Stimulated activated CD8-positive, alpha-beta memory T cell treated with anti-CD3 and anti-CD28 coated beads, Interleukin-7, amount 100 ng/mL, for 1 hour (primary cell): ENCODE measurements at places on chromosomes 12 and 14.

DNA sequence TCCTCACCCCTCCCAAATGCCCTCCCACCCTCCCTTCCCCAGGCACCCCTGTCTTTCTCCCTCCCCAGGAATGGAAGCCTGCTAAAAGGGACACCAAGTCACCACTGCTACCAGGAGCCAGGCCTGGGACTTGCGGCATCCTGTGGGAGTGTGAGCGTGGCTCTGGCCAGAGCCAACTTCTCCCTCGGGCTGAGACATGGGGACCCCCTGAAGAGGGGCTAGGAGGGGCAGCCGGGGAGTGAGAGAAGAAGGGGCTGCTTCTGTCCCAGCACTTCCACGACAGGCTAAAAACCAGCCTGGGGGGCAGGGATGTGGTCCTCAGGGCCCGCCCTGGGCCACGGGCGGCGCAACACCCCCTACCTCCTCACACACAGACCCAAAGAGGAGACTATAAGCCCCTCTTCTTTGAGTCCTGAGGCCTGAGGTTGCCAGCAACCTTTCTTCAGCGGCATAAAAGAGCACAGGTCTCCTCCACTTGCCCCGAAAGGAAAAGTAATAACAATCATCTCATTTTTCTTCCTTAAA, 278.9 kb downstream of the DPF3 start:
- DNase-seq, result no peak

DNA sequence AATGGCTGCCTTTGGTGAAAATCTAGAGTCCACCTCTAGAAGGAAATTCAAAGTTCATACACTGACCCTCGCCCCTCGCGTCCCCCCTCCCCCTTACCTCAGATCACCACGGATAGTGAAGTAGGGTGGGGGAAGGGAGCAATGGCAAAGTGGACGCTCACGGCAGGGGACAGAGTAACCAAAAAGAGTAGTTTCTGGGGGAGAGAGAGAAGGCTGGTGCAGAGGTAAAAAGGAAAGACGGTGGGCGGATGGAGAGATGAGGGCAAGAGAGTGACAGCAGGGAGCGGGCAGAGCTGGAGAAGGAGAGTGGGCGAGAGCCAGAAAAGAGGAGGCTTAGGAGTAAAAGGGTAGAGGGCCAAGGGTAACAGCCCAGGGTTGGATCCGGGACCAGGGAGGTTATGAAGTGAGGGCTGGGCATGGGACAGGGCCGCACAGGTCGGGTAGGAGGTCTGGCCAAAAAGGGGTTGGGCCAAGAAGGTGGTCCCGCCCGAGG, 423 bp downstream of the ALDH6A1 start:
- no peak for DNase-seq

DNA sequence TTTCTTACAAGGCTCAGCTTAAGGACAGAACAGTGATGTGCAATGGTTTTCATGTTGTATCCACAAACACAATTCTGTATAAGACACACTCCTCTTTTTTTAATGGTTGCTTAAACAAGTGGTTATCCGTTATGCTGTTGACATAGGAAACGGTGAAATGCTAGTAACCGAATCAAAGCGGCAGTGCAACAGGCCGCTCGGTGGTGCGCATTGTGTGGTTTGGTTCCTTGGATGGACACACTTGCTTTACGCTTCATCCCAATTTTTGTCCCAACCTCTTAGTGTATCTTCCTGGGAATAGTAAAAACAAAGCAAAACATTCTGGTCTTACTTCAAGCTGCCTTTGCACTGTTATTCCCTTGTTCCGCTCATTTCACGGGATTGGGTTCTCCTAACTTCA, 650 bp upstream of the PTGER2 start:
- DNase-seq, result no peak

DNA sequence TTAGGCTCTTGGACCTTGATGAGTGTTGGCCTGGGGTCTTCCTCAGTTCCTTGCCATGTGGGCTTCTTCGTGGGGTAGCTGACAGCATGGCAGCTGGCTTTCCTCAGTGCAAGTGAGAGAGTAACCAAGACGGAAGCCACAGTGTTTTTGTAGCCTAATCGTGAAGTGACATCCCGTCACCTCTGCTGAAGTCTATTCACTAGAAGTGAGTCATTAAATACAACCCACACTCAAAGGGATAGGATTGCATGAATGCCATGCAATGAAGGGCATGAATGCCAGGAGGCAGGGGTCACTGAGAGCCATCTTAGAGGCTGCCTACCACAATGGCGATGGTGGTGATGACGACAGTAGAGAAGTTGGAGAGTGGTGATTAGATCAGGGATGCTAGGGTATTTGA, 13.5 kb upstream of the ASIC1 start:
- no peak for DNase-seq

GRCh38 chr12:73547421-73547820, 990.2 kb upstream of the ATXN7L3B start:
- DNase-seq, result no peak

DNA sequence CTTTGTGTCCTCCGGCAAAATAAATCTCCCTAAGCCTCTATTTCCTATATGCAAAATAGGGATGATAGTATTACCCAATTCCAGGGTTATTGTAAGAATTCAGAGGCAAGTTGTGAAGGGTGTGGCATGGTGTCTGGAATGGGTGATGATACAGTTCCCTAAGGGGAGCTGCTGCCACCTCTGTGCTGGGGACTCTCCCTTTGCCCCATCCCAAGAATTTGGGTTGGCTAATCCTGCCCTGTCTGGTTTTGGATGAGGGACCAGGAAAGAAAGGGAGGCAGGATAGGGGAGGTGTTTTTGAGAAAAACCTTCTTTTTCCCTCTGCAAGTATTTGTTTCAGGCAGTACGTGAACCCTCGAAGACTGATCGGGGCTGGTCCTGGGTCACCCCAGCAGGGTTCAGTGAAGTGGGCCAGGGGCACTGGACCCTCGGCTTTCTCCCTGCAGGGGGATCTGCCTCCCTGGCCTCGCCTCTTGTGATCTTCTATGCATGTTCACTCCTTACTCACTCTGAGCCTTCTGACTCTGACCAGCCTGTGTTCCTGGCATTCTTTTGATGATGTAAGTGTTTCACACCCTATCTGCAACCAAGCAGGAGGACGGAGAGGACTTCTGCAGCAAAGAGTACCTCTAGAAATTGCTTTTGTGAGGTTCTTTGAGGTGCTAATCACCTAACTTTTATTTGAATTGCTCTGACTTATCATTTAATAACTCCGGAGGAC, 60.8 kb downstream of the RASSF3 start:
- DNase-seq, result no peak

GRCh38 chr14:75023108-75023507, 20.4 kb downstream of the EIF2B2 start:
- no peak for DNase-seq

DNA sequence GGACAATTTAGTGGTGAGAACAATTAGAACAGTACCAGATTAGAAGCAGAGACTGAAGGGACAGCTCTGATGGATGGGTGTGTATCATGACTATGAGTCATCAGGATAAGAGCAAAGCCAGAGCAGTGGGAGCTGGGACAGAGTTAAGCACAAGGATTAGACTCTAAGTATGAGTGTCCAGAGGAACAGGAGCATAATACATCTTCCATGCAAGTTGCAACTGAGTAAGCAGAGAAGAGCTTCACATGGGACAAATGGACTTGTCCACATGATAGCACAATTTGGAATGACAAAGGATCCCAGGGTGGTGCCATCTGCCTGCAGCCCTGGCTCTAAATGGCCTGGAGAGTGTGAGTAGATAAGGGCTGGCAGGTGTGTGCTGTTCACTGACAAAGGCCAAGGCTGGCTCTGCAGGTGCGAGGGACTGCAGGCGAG, 226.4 kb upstream of the CAND1 start:
- DNase-seq, result no peak

GRCh38 chr12:93766796-93767523, 89.8 kb downstream of the CRADD start:
- DNase-seq, result no peak

DNA sequence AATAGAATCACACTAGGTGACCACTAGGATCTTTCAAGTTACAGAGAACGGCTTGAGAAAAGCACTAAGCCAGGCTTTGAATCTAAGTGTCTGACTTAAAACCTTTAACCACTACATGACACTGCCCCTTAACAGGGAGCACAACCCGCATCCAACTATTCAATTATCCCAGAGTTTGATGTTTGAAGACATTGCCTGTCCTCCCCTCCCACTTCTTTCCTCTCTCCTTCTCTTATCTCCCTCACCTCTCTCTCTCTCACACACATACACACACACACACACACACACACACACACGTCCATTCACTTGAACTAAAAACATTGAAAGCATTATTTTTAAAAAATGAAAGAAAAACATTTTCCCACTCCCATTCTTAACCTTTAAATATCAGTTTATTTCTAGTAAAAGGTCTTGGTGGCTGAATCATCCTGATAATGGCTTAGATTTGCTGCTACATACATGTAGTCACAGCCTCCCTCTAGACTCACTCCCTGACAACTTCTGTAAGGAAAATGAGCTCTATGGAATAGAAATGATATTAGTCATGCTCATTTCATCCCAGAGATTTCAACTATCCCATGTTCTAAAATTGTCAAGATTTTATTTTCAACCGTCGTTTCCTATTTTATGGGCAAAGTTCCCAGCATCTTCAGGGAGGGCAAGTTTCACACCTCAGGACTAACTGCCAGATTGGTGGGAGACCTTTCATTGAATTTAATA, 53.5 kb upstream of the RAP1B start:
- DNase-seq, result no peak

GRCh38 chr14:64450255-64450654, 15.0 kb upstream of the AKAP5 start:
- no peak for DNase-seq

DNA sequence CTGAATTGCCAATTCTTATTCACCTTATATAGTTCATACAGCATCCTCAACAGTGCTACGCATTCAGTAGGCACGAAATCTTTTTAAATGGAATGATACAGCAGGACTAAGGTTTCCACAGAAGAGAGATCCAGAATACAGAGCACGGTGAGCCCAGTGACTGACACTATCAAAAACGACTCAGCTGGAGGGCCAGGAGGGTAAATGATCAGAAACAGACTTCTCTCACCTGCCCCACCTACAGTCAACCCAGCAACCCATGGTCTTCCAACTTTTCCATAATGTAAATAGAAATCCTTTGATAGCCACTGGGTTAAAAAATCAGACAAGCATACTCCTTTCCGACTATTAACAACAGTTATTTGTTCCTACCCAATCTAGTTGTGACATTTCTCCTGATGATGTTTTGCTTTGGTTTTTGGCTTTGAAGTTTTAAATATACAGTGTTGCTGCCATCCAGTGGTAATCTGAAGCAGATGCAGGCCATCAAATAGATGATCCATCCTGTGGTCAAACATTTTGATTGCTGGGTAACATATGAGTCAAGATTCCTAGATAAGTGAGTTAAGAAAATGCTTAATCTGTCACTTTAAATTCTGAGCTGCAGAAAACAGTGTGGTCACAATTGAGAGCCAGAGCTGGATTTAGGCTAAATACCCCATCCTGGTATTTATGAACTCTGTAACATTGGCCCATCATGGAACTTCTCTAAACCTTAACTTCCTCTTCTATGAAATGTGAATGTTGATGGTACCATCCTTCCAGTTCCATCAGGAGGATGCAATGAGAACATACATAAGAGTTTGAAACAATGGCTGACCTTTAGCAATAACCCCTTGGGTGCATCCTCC, 42.0 kb downstream of the GPHB5 start:
- DNase-seq, result no peak

- no peak for DNase-seq
Observed at GRCh38 chr12:68865399-68866164, 57.6 kb downstream of the MDM2 start.

- DNase-seq, result no peak
Observed at GRCh38 chr12:20492251-20492760, 124.0 kb downstream of the PDE3A start.

- no peak for DNase-seq
Observed at GRCh38 chr14:23564181-23564812, 3.3 kb downstream of the AP1G2 start.

DNA sequence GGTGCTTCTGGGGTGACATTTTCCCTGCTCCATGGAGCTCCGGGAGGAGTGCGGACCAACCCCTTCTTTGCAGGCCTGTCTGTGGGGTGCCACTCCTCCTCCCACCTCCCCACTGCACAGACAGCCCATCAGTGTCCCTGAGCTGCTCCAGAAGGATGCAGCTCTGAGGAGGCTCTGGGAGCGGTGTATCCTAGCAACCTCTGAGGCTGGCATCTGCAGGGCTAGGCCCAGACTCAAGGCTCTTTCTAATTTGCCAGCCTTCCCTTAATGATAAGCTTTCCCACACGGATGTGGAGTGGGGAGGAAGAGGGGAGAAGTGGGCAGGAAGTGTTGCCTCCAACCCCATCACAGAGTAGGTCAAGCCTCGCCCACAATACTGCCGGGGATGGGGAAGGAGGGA, 59.7 kb downstream of the CALM1 start:
- no peak for DNase-seq

DNA sequence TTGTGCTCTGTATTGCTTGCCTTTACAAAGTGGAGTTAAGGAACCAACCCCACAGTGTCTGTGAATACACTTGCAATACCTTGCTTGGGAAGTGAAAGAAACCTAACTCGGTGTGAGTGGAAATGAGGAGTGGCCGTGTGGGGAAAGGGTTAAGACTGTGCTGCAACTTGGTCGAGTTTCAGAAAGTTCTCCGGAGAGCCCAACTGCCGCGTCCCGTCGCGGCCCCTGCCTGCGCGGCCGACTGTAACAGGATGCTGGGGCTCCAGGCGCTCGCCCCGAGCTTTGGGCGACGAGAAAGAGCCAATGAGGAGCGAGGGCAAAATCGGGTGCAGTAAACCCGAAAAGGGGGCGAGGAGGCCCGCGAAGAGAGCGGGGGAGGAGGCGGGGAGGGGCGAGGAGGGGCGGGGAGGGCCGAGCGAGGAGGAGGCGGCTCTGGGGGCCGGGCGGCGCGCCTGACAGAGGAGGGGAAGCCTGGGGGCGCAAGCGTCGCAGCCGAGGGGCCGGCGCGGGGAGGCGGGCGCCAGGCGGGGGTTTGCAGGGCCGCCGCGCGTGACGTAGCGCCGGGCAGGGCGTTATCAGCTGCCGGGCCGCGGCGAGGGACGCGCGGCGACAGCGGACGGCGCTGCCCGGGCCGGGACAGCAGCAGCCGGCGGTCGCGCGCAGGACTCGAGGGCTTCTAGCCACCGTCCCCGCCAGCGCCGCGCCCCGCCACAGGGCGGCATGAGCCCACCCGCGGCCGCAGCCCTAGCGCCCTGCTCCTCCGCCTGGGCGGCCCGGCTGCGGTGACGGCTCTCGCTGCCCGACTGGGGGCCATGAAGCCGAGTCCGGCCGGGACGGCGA, at the start of gene DACT1:
TSS of gene DACT1 (plus strand) at position 572 of the 840 bp plus-strand sequence. CDS start at position 813, 241 bp downstream.
- no peak for DNase-seq

GRCh38 chr12:72241552-72241951, 30.6 kb upstream of the TRHDE start:
- no peak for DNase-seq

DNA sequence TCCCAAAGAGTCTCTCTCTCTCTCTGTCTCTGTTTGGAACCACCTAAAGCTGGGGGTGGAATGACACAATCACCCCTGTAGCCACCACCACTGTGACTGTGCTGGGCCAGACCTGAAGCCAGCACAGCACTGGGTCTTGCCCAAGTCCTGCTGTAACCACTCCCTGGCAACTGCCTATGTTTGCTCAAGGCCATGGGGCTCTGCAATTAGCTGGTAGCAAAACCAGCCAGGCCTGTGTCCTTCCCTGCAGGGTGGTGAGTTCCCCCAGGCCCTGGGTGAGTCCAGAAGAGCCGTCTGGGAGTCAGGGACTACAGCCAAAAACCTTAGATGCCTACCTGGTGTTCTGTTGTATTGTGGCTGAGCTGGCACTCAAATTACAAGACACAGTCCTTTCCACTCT, 50.8 kb downstream of the DGLUCY start:
- no peak for DNase-seq

GRCh38 chr14:68297876-68298468, 478.4 kb downstream of the RAD51B start:
- DNase-seq, result no peak
